ENCODE measurements at places on chromosomes 3 and 15.

GRCh38 chr3:126961191-126961790, 21.6 kb upstream of the PLXNA1 start:
- no peak for DNase-seq

- no peak for DNase-seq
Measured at GRCh38 chr15:90227816-90228772, 5.6 kb downstream of the CIB1 start.

GRCh38 chr3:18179521-18179920, 245.6 kb downstream of the SATB1 start:
- peak; percentile 8 for DNase-seq

GRCh38 chr3:113534365-113534764, 2.0 kb downstream of the SIDT1 start:
- no peak for DNase-seq

GRCh38 chr3:22893101-22893500, 310.0 kb upstream of the UBE2E2 start:
- DNase-seq = no peak

Measured in SHP77 (cell line).